ENCODE measurements at places on chromosomes 5 and 9.

GRCh38 chr9:33623658-33624586 lies 99.9 kb downstream of the ANKRD18B start:
- peak; percentile 55 for DNase-seq

DNA sequence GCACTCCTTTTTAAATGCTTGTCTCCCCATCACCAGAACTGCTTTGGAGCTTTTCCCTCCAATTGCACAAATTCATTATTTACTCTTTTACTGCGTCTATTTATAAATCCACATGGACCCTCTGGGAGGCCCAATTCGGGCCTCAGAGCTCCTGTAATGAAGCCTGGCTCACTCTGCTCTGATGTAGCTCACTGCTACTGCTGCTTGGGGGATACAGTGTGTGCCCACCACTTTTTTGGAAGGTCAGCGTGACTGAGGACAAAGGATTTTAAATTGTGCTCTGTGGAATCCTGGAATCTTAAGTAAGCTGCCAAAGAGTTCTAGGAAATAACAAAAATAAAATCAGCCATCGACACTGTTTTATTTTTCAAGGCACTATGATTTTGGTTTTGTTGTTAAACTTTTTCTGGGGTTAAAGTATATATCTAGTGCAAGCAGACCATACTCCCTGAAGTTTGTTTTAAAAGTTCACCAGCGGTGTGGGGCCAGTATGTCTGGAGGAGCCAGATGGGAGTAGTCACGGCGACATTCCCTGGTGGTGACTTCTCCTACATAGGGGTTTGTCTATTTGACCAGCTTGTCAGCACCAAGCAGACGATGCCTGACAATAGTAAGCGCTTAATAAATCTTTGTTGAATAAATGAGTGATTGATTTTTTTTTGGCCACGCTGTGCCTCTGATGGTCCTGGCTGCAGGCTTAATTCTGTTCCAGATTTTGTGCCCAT lies 142.8 kb downstream of the TMEM38B start:
- no peak for DNase-seq

- DNase-seq = no peak
These were observed 32.2 kb upstream of the ROPN1L start for GRCh38 chr5:10409504-10409903.

DNA sequence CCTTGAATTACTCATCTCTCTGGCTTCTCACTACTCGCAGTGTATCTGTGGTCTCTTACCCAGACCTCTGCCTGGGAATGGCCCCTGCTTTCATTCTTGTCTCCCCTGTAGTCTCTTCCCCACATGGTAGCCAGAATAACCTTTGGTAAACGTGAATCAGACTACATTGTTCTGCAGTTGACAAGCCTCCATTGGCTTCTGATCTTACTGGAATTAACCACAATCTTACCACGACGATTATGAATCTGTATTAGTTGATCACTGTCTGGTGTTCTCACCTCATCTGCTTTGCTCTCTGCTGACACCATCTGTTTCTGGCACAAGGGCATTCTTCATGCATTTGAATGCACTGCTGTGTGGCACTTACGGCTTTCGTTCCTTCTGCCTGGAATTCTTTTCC lies 781.2 kb downstream of the MTRR start:
- no peak for DNase-seq

DNA sequence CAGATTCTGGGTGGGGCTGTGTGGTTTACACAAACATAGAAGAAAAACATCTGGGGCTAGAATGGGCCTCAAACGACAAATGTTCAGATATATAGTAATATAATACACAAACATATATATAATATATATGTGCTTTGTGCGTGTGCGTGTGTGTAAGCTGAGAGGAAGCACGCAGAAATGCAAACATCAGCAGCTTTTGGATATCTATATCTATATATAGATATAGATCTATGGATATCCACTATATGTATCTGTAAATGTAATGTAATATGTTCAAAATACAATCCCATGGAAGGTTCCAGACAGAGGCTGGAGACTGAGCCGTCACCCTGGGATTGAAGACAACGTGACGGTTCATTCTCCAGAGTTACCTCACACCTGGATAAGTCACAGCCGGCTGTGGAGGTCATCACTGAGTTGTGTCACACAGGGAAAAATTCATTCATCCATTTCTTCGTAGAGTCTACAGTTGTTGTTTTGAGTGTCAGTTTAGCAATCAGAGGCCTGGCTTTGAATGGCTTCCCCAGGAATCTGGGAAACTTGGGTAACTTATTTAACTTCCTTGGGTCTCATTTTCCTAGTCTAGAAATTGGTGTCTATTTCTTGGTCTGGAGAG lies 123.0 kb upstream of the CPEB4 start:
- no peak for DNase-seq
